CD4-positive, alpha-beta T cell (primary cell): ENCODE measurements at places on chromosomes 7 and 10.

DNA sequence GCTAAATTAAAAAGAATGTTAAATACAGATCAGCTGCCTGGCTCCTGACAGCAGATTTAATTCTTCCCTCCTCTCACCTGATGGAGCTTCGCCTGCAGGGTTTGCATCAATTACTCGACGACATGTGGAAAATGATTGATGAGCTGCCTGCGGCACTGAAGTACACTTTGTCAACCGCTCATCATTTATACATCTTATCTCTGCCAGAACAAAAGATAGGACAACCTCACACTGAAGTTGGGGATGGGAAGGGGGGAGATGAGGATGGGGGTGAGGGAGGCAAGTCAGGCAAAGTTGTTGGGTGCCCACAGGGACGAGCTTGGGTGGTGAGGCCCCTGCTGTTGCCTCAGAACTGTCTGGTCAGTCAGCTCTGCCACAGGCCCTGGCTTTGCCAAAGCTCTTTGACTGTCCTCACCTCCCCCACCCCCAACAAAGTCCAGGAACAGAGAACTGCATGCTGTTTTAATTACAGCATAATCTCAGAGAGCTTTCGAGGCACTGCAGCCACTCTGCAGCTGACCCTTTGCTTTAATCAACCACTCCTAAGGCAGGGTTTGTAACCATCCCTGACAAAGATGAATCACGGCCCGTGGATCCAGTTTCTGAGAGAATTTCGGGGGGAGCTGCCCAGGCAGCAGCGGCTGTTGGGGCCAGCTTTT, 702.3 kb downstream of the LRMDA start:
- DNase-seq: no peak

DNA sequence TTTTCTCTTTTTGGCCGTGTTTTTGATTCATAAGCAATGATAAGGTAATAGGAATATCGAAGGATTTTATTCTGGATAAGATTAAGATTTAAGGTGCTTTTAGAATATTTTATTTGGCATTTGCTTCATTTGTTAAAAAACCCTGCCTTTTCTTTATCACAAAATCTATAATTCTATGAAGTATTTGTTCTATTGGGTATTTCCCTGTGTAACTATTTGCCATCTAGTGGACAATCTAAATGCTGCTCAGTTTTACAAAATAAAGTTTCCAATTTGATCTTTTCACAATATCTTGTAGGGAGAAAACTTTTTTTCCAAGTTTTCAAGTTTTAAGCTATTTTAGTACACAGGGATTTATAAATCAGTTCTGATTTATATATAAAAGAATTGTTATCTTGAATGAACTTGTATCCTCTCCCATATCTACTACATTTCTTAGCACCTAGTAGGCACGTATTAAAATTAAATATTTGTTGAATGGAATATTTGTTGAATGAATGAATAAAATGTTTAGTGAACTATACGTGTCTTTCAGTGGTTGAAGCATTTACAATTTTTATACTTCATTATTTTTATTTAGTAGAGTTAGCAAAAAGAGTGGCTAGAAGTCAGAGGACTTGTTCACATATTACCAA, 26.5 kb downstream of the ANKRD7 start:
- no peak for DNase-seq

DNA sequence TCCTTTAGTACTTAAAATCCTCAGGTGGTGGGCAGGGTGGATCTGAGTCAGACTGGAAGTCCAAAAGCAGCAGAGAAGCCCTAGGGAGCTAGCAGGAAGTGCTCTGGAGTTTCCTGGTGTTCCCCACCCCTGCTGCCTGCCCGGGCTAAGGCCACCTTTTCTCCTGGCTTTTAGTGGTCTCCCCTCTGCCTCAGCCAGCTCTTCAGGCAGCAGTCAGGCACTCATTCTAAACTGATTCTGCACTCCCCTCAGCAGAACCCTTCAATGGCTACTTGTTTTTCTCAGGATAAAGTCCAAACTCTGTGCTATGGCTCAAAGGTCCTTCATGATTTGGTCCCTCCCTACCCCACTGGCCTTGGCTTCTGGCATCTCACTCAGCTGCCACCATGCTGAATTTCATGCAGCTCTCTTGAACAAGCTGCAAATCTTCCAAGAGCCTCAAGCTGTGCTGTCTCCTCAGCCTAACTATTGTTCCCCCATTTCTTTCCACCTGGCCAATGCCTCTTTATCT, 28.9 kb upstream of the DNMBP start:
- no peak for DNase-seq

- peak; percentile 48 for DNase-seq
These were observed 73.5 kb downstream of the ZRANB1 start for GRCh38 chr10:125015356-125015944.

DNA sequence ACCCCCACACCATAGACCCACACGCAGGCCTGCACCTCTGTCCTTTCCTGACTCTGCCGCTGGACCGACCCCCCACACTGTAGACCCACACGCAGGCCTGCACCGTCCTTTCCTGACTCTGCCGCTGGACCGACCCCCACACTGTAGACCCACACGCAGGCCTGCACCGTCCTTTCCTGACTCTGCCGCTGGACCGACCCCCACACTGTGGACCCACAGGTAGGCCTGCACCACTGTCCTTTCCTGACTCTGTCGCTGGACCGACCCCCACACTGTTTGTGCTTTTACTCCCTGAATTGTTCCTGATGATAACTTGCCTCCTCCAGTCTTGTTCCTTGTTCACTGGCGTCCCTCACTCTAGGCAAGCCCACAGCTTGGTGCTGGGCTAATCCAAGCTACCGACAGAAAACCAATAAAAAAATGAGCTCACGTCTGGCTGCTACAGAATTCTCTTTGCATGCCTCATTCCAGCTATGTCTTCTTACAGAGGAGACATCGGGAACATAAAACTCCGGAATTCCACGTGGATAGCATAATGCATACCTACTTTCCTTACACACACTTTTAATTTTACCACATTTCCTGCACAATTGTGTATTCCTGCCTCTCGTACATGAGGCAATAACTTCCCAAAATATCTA, 494.3 kb downstream of the PTPRN2 start:
- DNase-seq: no peak

- DNase-seq: no peak
These were observed 2.0 kb downstream of the IGFBP1 start for GRCh38 chr7:45890125-45890901.

DNA sequence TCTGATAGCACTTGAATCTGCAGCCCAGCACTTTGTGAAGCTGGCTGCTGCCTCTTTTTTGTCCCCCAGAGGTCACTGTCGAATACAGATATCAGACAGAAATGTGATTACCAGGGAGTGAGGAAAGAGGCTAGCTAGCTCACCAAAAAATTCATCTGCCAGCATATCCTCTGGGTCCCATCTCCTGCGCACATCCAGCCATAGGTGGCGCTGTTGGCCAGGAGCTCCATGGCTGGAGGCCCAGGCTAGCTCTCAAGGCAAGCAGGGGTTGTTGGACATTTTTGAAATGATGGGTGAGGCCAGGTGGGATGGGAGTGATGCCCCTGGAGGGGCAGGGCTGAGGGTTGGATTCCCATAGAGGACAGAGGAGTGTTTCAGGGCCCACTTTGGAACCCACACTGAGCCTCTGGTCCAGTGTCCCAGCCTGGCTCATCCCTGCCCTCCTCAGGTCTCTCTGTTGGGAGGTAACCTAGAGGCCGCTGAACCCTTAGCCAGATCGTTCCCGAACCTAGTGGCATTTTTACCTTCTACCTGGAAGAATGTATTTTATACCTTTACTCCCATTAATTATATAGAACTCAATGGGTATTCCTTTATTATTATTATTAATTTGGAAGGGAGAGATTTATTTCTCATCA, 14.8 kb downstream of the DPCD start:
- DNase-seq: peak; percentile 48

GRCh38 chr10:74055383-74056049, 57.6 kb downstream of the VCL start:
- no peak for DNase-seq

DNA sequence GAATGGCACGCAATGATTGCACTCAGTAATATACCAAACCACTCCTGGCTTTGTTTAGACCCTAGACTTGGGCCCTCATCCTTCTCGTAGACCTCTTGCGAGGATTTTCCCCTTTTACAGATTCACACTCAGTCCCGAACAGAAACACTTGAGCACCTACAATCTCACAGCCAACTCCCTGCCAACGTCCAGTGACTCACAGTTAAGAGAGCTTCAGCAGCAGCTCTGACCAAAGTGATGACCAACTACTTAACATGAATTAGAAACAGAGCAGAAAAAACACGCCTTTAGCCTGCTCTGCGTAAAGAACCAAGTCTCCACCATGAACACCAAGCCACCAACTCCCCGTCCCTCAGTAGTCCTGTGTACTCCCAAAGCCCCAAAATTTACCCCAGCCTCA, 2.2 kb downstream of the DNAJC30 start:
- no peak for DNase-seq

DNA sequence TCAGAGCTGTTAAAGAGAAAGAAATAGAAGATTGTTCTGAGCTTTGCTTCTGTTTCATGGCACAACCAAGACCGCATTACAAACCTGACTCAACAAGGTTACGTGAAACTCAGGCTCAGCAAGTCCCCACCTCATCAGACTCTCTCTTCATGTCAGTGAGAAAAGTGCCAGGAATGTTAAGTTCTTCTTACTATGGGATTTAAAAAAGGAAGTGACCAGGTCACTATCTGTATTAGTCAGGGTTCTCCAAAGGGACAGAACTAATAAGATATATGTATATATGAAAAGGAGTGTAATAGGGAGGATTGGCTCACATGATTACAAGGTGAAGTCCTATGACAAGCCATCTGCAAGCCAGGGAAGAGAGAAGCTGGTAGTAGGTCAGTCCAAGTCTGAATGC, 25.4 kb upstream of the PAPSS2 start:
- DNase-seq: no peak

DNA sequence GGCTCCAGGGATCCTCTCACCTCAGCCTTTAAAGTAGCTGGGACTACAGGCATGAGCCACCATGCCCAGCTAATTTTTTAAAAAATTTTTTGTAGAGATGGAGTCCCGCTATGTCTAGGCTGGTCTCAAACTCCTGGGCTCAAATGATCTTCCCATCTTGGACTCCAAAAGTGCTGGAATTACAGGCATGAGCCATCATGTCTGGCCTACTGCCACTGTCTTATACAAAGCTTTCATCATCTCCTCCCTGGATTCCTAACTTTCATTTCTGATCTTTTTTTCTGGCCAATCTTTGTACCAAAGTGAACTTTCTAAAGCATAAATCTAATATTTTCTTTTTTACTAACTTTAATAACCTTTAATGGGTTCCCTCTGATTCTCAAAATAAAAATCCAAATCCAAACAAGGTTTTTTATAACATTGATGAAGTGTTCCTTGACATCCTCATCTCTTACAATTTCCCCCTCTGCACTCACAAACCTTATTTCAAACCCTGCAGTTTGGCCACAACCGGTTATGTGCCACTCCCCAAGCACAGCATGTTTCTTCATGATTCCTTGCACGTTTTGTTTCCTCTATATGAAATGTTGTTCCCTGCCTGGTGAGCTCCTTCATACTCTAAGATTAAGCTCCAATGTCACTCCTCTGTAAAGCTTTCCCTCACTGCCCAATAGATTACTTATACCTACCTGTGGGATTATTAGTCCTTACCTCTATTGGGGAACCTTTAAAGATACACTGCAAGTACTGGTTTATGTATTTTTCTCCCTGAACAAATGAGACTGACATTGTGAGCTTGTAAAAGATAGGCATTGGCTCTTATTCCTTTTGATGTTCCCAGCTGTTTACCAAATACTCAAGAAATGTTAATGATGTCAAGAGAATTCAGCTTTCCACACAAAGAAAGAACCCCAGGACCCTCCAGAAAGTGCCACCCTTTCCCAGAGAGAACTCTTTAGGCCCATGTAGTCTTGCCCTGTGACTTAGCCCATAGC, 101.7 kb downstream of the HOXA1 start:
- no peak for DNase-seq

GRCh38 chr7:1544896-1545416, 11.0 kb downstream of the TMEM184A start:
- DNase-seq: no peak

GRCh38 chr10:86204421-86205305, 161.9 kb downstream of the GRID1 start:
- DNase-seq: no peak

DNA sequence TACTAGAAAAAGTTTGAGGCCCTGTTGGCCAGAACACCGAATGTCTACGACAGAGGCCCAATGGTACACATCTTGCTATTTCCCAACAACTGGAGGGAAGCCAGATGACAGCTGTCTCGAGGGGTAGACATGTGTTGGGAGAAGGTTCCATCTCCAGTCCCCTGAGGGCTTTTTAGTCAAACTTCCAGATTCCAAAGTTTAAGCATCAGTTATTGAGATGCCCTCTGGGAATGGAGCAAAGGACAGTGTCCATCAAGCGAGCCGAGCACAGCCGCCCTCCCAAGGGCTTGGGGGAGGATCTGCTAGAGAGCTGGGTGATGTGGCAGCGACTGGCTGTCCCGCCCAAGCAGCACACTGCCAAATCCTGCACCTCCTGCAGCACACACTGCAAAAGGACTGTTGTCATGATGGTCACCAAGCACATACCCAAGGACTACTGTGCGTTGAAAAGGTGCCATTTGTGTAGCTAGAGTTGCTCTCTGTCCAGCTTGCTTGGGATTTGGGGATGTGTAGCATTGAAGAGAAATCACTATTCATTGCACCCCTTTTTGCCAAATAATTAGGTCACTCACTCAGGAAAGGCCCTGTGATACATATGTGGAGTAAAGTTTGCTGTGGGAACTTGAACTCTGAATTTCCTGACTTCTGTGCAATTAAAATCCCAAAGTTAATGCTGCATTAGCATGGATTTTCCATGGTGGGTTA, 164.6 kb downstream of the TRIL start:
- no peak for DNase-seq

DNA sequence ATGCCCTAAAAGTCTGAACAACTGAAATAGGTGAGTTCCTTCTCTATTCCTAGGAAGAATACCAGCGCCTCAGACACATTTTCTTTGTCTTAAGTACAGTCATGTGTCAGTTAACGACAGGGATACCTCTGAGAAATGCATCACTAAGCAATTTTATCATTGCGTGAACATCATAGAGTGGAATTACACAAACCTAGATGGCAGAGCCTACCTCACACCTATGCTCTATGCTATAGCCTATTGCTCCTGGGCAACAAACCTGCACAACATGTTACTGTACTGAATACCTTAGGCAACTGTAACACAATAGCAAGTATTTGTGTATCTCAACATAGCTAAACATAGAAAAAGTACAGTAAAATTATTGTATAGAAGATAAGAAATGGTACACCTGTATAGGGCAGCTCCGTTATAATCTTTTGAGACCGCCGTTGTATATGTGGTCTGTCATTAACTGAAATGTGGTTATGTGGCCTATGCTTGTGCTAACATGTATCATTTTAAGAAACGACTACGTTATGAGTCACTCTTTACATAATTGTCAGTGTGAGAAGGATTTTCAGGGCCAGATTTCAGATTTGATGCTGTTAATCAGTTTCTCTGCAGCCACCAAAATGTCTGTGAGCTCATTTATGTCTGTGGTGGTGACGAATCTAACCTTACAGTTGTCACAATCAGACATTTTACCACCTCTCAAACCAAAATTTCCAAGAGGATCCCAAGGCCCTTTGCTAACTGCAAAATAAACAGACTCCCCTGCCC, 66.1 kb upstream of the STK17A start:
- DNase-seq: no peak
